ENCODE measurements at places on chromosomes 4 and X.
A peak's percentile ranks its signal among the peaks of the same experiment; 100 is the strongest.

DNA sequence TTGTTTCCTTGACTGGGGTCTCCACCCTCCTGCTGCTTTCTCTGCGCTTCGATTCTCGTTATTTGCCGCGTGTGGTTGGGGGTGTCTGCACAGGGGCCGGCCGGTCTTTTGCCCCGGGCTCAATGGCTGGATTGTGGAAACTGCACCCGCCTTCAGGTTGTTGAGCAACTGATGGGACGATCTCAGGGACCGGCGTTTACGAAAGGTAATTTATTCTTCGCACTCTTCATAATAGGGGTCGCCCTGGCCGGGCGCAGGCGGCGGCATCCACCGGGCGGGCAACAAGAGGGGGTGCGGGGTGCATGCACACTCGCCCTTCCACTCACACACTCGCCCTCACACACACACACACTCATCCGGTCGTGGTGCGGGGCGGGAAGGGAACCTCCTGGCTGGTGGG lies 1.4 kb downstream of the ADGRL3 start:
- peak; percentile 28 for DNase-seq

DNA sequence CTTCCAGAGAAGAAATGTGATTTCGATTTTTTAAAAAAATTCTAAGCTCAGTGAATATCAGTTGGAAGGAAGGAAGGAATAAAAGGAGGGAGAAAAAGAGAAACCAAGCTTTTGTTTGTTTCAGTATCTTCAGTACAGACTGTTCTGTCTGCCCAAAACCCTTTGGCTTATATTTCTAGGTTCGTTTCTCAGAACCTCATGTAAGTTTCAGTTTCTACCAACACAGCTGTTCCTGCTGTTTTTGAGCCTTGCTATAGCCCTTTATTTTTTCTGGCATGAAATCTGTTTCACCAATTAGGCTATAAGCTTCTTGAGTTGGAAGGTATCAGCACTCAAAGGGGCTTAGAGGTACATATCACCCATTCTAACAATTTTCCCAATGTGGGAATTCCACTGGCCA lies 157.9 kb downstream of the GBA3 start:
- DNase-seq: no peak

- DNase-seq: no peak
These were observed 26.8 kb upstream of the STPG2 start for GRCh38 chr4:98170035-98170434.

- no peak for DNase-seq
These were observed 41.5 kb downstream of the KIAA0232 start for GRCh38 chr4:6824071-6824470.

DNA sequence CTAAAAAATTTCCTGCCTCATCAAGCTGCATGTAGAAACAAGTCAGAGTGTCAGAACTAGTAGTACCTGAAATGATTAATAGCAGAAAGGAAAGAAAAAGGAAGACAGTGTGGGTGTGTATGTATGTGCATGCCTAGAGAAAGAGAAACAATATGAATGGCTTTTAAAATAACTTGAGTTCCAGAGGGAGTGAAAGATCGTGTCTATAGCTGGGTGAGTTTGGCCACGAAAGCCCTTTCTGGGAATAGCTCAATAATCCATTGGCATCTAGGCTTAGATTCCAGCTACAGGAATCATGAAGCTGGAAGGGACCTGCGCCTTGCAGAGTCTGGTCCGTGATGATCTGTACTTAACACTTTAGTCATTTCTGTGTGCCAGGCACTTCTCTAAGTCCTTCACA lies 195.6 kb downstream of the RAPGEF2 start:
- no peak for DNase-seq

GRCh38 chrX:55816023-55816422 lies 98.5 kb downstream of the RRAGB start:
- no peak for DNase-seq

DNA sequence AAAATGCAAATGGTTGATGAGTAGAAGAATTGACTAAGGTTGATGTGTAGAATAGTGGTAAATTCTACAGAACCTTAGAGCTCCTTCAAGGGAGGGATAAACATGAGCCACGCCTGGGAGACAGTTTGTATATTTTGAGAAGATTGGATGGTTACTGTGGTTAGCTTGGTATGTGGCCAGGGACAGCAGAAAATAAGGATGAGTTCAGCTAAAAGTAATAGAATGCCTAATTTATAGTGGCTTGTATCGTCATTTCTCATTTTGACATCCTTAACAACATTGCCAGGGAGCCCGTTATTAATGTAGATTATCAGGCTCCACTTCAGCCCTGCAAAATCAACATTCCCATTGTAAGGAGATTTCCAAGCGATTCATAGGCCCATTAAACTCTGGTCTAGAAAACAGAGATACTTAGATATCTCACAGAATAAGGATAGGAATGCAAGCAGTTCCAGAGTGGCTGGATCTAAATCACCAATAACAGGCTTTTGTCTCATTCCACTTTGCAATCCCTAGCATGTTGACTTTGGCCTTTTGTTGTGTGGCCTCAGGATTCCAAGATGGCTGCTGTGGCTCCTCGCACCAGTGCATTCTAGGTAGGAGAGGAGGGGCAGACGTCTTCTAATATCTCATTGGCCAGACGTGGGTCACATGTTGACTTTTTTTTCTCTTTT lies 6.4 kb upstream of the PTTG2 start:
- DNase-seq: no peak

GRCh38 chrX:34810364-34810763 lies 132.2 kb upstream of the FAM47B start:
- DNase-seq: no peak

- no peak for DNase-seq
These were observed 165.0 kb downstream of the AMELX start for GRCh38 chrX:11458170-11458569.

- DNase-seq: no peak
These were observed 1.4 kb downstream of the DCHS2 start for GRCh38 chr4:154490234-154490582.

- DNase-seq: no peak
These were observed 57.3 kb upstream of the ADGRA3 start for GRCh38 chr4:22573198-22573597.

DNA sequence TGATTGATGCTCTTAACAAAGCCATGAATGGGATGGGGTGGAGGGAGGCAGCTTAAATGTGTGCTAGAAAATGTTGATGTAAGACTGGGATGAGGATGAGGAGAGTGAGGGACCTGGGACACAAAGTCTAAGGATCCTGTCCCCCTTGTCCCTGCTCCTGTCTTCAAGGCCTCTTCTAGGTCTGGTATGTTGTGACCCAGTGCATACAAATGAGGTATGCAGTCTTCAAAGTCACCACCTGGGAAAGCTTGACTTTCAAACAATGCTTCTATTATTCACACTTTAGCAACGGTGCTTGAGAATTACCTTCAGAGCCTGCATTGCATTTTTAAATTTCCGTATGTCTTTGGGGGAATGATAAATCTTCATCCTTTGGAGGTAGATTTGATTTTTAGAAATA lies 88.4 kb upstream of the SLC34A2 start:
- no peak for DNase-seq

DNA sequence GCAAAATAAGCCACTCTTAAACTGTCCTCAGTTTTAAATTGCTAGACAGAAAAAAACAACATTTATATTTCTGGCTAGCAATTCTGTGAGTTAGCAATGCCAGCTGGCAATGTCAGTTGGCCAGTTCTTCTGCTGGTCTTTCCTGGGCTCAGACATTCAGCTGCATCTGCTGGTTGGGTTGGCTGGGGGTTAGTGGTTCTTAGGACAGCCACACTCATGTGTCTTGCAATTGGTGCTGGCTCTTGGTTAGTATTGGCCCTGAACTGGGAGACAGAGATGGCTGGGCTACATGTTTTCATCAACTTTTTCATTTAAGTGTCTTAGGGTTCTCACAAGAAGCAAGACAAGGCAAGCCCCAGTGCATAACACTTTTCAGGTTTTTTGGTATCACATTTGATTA lies 48.0 kb upstream of the PDLIM5 start:
- no peak for DNase-seq

- DNase-seq: no peak
These were observed 475.2 kb downstream of the RPA4 start for GRCh38 chrX:97358941-97359340.

GRCh38 chr4:76590798-76591281 lies 155.8 kb downstream of the SHROOM3 start:
- no peak for DNase-seq

DNA sequence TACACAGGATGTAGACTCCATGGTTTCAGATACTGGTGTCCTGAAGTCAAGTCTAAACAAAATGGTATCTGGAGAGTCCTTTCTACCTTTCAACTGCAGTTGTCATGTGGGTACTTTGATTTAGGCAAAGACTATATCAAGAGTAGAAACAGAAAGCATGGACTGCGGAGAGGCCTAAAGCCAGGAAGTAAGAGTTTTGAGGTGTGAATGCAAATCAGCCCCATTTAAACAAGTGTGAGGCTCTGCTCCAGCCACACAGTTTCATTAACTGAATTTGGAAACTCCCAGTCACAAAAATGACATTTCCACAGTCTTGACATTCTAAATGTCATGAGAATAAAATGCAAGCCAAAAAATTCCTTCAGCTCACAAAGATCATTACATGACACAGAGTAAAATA lies 87.2 kb upstream of the MCF2 start:
- no peak for DNase-seq

GRCh38 chrX:15744181-15744867 lies 6.3 kb downstream of the CA5B start:
- no peak for DNase-seq

DNA sequence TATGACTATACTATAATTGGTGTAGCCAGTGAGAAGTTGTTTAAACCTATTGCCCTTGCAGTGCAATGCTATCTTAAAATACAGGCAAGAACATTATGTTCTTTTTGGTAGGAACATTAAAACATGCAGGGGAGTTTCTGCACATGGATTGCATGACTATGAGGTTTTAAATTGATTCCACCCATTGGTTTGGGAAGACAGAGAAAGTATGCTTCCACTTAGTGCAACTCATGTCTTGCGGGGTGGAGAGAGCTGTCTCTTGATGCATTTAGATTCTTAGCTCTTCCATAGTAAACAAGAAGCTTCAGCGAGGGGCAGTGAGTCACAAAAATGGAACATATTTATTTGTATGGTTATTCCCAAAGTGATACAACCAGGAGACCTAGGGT lies 39.5 kb upstream of the RASL11B start:
- no peak for DNase-seq

GRCh38 chr4:55727746-55728145 lies 91.6 kb upstream of the NMU start:
- DNase-seq: no peak

DNA sequence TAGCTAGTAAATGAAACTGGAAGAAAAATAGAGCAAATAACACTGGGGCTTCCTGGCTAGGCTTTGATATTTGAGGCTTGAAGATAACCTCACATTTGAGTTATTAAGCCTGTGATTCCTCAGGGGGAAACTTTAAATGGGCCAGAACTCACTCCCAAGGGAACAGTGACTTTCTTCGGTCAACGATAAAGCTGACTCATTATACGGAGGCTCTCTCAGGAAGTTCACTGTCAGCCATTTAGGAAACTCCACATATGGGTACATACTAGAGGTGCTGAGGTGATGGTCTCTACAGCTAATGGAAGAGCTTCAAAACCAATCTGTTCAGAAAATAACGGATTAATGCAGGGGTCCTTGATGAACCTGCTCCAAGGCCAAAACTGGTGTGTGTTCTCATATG lies 120.8 kb downstream of the SH2D1A start:
- no peak for DNase-seq

GRCh38 chr4:82569076-82569475 lies 7.3 kb upstream of the TMEM150C start:
- DNase-seq: no peak

DNA sequence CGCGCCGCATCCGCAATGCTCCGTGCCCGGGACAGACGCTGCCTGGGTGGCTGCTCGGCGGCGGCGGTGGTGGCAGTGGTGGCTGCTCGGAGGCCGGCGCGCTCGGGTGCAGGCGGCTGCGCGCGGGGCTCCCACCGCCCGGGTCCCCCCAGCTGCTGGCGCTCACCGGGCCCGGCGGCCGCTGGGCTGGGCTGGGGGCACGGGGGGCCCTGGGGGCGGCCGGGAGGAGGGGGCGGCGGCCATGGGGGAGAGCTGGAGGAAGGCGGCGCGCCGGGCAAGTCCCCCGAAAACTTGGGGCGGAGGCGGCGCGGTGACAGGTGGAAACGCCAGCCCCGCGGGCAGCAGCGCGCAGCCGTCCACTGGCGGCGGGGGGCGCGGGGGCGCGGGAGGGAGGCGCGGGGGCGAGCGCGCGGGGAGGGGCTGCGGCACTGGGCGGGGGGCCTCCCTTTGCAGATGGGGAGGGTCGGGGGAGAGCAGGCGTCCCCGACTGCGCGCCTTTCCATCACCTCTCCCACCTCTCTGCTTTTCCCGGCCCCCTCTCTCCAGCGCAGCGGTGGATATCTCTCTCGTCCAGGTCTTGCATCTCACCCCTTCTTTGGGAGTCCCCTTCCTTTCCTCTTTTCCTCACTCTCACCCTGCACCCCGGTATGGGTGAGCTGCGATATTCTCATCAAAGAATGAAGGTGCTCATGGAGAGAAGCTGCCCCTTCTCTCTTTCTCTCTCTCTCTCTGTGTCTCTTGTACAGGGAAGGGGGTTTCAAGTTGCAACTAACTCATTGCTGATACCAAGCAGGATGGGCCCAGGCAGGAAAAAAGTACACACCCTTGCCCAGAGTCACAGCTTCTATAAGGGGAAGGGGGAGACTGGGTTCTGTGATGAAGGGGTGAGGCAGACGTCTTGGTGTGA lies 83.7 kb upstream of the DHRSX start:
- peak; percentile 15 for DNase-seq

DNA sequence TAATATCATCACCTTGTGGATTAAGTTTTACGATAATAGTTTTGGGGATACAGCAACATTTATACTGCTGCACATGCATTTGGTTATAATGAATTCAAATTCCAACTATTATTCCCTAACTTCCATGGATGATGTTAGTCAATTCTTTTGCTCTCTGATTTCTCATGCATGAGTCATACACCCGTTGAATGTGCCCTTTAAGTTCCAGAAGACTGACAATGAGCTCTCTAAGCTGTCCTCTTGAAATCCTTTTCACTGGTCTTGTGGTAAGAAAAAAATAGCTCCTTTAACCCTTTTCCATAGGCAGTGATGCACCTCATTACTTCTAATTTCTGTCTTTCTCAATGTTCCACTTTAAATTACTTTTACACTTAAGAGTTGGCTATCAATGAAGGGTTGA lies 1095.2 kb upstream of the POU3F4 start:
- no peak for DNase-seq

DNA sequence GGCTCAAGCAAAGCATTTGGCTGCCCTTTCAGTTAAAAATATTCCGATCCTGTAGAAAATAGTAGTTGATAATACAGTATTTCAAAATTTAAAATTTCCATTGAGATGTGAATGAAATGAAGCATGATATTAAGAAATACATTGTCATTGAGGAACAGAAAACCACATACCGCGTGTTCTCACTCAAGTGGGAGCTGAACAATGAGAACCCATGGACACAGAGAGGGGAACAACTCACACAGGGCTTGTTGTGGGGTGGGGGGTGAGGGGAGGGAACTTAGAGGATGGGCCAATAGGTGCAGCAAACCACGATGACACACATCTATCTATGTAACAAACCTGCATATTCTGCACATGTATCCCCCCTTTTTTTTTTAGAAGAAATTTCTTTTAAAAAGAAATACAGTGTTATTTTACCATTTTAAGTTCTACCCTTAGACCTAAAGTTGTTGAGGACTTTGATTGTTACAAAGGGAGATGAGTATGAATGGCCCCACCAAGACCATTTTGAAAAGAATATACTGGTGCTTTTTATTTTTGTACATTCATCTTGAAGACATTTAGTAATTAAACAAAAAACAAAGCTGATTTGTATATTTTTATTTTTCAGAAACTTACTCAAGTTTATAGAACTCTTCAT lies 52.0 kb upstream of the IL13RA1 start:
- DNase-seq: no peak

GRCh38 chrX:106698693-106699092 lies 27.8 kb upstream of the RNF128 start:
- no peak for DNase-seq

- no peak for DNase-seq
These were observed 105.2 kb upstream of the ADRA2C start for GRCh38 chr4:3660928-3661515.

Measured in neural crest cell (in vitro differentiated cells).